BJ (cell line): ENCODE measurements at places on chromosomes 11 and 22. TPM values are rescaled to one million over a fixed set of nuclear protein-coding genes. Genes with fewer than 3 reads are reported as not detected.

- DNase-seq, result no peak
Measured at GRCh38 chr11:44205352-44205751, 104.6 kb downstream of the ALX4 start.

- no peak for DNase-seq
Measured at GRCh38 chr22:50102946-50103345, 13.1 kb downstream of the MOV10L1 start.

GRCh38 chr22:38719196-38719595 is 13.5 kb downstream of the GTPBP1 start:
- DNase-seq, result no peak

- no peak for DNase-seq
Measured at GRCh38 chr11:113528982-113529381, 53.8 kb upstream of the DRD2 start.

DNA sequence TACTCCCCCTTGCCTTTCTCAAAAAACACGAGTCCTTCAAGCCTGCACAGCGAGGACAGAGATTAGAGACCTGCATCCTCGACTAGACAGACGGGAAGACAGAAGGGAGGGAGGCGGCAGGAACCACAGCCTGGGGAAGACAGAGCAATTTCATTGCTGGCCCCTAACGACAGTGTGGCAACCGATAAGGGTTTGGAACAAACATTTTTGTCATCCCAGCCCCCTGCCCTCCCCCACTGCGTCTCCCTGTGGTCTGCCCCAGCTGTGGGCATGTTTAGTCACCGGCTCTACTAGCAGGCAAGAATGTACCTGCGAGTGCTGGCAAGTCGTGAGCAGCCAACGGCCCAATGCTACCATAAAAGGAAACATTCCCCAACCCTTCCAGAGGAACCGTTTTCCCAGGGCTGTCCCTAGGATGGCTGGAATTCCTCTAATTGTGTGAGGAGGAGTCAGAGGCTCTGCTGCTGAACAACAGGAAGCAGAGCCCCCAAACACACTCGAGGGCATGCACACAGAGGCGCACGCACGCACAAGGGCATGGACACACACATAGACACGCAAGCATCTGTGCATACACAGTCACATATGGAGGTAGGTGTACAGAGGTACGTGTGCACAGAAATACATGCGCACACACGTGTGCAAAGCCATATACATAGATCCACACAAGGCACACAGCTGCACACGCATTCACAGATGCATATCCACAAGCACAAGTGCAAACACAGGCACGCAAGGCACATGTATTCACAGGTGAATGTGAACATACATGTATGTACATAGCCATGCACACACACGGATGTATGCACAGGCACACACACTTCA is 58.3 kb downstream of the MYH9 start:
- peak; percentile 91 for DNase-seq

Gene OR52I2
- not detected in 2 replicates for polyA plus RNA-seq

DNA sequence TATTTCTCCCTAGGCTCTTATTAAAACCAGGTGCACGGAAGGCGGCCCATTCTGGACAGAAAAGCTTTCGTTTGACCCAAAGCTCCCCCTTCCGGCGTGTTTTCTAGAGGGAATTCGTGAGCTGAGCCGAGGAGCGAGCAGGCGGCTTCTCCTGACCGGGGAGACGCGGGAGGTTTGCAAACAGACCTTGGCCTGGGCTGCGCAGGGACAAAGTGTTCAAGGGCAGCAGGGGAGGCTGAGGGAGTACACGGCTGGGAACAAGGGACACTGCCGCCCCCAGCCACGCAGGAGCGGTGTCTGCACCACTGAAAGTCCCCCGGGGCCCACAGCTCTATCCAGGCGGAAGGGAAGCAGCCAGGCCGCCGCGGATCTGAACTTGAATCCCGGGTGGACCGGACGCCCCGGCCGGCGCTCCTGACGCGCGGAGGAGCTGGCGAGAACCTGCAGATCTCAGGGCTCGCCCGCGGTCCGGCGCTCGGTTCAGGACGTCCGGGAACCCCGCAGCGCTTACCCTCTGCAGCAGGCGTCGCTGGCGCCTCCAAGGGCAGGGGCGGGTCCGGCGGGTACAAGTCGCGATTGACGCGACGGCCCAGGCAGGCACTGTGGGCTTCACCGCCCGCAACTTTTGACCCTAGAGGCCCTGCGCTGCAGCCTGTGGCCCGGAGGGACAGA is 101.9 kb downstream of the WT1 start:
- DNase-seq, result no peak

Gene ARHGAP8
- 0.18 and 0.39 TPM in 2 replicates for polyA plus RNA-seq

Gene TM7SF2
- polyA plus RNA-seq, result 5.0 and 8.2 TPM in 2 replicates

- DNase-seq, result no peak
Measured at GRCh38 chr22:29134448-29134847, 61.6 kb downstream of the KREMEN1 start.

- DNase-seq, result no peak
Measured at GRCh38 chr11:100830274-100830673, 143.2 kb downstream of the ARHGAP42 start.

DNA sequence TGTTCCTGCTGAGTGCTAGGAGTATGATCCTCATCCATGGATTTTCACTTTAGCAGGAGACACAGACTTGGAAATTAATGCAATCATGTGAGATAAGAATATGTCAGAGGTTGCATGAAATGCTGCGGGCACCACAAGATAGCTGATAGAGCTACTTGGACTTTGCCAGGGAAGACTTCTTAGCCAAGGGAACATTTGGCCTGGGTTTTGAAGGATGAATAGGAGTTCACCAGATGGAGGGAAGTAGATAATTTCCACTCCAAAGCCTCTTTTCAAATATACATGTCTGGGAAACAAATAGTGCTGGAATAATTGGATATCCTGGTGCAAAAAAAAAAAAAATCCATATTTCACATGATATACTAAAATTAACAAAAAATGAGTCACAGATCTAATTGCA is 44.2 kb downstream of the MYO18B start:
- no peak for DNase-seq

DNA sequence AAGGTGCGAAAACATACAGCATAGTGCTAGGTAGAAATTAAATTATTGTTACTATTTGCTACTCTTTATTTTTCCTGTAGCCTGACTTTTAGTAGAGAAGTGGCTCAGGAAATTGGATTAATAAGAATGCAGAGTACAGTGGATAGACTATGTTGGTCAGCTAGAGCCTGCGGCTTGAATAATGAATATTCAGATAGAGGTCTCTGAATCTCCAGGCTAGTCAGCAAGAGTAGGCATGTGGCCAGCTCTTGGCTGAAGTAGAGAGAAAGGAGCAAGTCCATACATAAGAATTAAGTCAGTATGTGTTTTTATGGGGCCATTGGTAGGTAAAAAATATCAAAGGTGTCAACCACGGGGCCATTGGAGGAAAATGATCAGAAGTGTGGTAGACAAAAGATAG is 413.5 kb downstream of the NELL1 start:
- DNase-seq, result no peak
